ENCODE measurements at places on chromosomes 13 and 19.
A peak's percentile ranks its signal among the peaks of the same experiment; 100 is the strongest.

- no peak for DNase-seq
Observed at GRCh38 chr13:66339214-66339613, 890.9 kb downstream of the PCDH9 start.

DNA sequence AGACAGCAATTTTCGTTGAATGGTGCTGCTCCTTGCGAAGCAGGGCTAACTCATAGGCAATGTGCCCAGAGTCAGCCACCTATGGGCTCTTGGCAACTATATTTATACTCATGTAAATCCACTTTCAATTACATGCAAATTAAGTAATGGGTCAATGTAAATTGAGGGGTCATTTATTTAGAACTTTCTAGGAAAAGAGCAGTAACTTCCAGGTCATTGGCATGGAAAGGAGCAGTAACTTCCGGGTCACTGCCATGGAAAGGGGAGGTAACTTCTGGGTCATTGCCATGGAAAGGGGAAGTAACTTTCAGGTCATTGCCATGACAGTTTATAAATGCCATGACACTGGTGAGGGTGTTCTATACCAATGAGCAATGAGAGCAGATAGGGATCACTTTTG, 11.6 kb downstream of the KLK4 start:
- no peak for DNase-seq

DNA sequence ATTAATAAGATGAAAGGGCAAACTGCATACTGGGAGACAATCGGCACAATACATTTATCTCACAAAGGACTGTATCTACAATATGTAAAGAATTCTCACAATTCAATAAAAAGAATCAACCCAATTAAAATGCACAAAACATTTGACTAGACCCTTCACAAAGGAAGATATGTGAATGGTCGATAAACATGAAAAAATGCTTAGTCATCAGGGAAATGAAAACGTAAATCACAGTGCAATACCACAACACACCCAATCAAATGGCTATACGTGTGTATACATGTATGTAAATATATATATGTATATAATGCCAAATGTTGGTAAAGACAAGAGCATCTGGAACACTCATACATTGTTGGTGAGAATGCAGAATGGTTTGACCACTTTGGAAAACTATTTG, 21.9 kb upstream of the RFC3 start:
- DNase-seq, result no peak

GRCh38 chr13:96071504-96071903, 18.3 kb upstream of the UGGT2 start:
- no peak for DNase-seq

DNA sequence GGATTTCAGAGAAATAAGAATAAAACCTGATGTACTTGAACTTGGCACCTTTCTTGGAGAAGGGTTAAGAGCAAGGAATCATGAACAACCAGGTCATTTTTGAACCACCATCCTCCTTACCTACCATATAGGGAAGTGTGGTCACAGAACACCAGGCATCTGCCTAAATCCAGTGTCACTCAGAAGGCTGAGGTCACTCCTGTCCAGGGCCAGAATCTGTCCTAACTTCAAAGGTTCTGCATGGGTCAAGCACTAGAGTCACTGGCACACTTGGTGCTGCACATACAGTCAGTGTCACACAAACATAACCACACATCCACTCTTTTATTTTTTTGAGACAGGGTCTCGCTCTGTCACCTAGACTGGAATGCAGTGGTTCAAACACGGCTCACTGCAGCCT, 1.6 kb downstream of the ZNF565 start:
- DNase-seq, result no peak

GRCh38 chr19:8510589-8511115, 3.3 kb downstream of the ZNF414 start:
- DNase-seq, result no peak

DNA sequence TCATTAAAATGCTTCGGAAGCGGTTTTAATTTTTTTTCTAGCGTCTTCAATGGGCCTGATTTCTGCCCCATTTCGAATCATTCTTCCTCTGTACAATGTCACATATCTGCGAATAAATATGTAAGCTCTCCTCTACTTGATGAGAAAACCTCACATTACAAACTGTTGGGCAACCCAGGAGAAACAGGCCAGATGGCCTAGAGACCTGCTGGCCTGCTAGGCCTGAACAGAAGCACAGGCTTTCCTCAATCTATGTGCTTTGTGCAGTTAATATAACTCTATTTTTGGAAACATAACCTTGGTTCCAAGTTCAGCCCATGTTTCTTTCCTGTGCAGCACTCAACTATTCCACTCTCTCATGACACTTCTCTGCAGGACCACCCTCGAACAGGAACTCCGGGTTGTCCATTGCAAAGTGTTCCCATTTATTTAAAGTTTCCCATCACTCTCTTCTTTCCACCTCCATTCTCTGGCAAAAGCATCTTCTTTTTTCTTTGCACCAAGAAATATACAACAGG, 42.0 kb downstream of the DCLK1 start:
- no peak for DNase-seq

GRCh38 chr13:98384739-98385138, 192.2 kb downstream of the STK24 start:
- DNase-seq, result no peak

DNA sequence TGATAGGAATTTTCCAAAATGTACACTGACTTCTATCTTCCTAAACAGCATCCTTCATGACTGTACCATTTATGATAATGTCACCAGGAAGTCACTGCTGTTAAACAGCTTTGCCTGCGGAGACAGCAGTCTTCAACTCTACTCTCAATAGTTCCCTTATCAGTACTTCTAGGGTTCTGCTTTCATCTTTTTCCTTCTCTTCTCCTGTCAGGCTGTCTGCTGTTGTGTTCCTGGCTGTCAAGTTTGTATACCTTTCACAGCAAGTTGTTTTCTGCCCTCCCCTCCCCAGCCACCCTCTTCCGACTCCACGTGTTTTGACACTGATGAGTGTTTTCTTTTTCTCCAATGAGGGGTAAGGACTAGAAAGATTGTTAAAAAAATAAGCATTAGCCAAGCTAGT, 2.2 kb downstream of the UPF3A start:
- peak; percentile 18 for DNase-seq

DNA sequence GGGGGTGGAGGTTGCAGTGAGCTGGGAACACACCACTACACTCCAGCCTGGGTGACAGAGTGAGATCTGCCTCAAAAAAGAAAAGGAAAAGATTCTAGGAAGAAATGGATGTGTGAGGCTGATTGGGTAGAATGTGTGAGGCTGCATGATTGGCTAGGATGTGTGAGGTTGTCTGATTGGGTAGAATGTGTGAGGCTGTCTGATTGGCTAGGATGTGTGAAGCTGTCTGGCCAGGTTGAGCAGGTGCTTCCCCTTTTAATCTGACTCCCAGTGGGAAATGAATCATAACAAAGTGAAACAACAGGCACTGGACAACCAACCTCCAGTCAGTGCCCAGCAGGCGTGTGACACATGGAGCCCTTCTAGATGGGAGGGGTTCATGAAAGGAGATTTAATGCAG, 14.7 kb downstream of the C13orf46 start:
- no peak for DNase-seq

DNA sequence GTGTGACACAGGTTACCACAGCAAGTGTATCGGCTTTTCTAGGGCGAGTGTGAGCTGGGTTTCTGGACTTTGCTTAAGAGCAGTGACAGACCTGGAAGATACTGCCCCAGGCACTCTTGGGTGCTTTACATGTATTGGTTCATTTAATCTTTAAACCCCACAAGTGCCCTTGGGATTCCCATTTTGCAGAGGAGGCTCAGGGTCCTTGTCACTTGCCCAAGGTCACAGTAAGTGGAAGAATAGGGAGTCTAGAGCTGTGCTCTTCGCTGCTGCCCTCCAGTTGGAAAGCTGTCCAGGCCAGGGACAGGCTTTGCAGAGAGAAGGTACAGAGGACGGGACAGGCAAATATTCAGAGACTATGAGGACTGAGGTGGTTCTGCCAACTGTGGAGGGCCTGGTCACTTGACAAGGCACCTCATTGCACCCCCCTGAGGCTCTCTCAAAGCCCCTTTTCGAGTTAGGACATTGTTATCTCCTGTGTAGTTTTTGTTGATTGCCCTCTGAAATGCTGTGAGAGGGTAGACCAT, 42.4 kb downstream of the BBC3 start:
- no peak for DNase-seq

- no peak for DNase-seq
Observed at GRCh38 chr13:99429670-99430069, 71.6 kb upstream of the TM9SF2 start.

DNA sequence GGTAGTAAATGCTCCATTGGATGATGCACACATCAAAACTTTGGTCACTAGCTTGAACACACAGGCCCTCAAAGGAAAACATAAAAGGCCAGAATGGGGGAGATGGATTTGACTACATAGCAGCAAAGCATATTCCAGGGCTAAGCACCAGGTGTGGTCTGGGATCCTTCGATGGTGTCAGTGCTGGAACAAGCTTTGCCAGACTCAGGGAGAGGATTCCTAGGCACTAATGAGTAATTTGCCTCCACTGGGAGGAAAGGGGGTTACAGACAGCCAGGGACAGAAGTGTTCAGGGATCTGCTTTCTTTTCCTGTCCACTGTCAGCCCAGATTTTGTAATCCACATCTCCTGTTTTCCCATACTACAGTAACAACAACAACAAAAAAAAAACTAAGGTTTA, 157.2 kb upstream of the OBI1 start:
- DNase-seq, result no peak

DNA sequence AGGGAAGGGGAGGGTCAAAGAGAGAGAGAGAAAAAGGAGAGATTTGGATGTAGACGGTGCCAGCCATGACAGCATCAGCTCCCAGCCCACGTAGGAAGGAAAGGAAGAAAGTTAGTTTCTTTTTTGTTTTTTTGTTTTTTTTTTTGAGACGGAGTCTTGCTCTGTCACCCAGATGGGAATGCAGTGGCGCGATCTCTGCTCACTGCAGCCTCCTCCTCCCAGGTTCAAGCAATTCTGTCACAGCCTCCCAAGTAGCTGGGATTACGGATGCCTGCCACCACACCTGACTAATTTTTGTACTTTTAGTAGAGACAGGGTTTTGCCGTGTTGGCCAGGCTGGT, 27.6 kb downstream of the ELL start:
- no peak for DNase-seq

DNA sequence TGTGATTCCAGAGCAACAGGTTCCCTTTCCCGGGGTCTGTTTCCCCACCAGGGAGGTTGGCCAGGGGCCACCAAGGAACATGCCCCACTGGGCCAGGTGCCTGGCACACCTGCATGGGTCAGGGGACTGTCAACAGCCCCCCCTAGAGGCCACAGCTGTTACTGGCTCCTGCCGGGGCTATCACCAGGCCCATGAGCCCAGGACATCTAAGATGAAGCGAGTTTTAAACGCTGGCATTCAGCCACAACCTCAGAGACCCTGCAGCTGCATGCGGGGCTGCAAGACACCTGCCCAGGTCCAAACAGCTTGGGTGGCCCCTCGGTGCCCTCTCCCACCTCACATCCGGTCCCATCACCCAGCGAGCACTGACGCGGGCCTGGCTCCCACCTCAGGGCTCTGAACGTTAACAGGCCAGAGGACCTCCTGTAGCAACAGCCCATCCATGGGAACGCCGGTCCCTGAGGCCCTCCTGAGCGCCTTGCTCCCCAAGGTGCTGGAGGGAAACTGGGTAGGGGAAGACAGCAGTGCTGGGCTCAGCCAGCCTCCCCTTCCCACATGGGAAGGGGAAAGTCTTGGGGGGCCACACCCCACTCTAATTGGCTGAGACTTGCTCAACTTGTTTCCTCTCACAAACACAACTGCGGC, 12.0 kb downstream of the KHSRP start:
- no peak for DNase-seq

DNA sequence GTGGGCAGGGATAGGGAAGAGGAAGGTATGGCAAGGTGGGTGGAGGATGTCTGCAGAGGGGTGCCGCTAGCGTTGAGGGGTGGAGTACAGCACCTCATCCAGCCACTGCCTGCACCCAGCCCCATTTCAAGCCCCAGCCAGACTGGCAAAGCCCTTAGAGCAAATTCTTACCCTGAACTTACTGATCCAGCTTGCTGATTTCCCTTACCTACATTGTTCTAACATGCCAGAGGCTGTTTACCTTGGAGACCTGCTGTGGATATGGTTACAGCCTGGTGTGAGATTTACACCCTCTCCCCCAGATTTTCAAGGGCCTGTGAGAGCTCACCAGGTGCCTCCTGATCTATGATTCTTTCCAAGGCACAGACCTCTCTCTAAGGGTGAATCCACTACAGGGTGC, 86.0 kb downstream of the ZNF726 start:
- DNase-seq, result no peak

DNA sequence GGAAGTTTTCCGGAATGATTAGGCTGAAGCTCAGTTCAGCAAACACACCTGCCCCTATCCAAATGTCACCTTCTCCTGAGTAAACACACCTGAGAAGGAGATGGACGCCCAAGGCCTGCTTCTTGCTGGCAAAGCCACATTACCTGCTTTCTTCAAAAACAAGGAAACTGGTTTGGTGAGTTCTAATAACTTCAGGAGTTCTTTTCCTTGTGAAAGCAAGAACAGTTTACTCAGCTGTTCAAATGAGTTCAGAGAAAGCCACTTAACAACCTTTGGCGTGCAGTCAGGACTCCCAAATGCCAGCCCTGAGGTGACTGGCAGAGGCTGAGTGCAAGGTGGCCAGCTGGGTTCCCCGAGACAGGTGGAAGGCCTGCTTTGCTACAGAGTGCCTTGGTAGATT, 160.5 kb downstream of the STK24 start:
- DNase-seq, result no peak

DNA sequence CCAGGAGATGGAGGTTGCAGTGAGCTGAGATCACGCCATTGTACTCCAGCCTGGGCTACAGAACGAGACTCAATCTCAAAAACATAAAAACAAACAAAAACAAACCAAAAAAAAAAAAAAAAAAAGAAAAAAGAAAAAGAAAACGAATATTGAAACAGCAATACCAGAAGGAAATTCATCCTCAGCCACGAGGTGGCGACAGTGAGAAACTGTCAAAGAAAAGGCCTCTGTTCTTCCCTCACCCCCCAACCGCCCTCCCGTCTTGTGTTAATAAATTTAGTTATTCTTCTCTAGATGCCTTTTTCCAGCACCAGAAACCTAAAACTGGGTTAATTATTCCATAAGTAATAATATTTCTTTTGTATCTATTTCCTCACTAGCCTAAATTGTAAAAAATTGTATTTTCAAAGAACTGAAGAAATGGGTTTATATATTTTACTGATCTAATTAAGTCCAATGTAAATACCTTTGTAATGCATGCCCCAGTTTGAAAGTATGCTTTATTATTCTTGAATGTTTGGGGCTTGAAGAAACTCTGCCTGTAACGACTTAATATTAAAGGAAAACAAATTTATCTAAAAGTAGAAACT, 38.6 kb downstream of the LIG4 start:
- DNase-seq, result peak; percentile 9

GRCh38 chr13:111877906-111878305, 189.0 kb upstream of the SOX1 start:
- DNase-seq, result no peak

DNA sequence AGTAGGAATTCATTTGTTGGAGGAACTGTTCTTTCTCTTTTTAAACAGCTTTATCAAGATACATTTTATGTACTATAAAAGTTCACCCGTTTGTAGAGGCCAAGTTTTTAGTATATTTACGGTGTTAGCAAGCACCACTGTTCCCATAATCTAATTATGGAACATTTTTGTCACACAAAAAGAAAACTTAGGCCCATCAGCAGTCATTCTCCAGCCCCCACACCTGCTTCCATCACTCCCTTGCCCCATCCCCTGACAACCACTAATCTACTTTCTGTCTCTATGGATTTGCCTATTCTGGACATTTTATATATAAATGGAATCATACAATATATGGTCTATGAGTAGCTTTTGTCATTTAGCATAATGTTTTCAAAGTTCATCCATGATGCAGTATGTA, 465.0 kb downstream of the DCT start:
- no peak for DNase-seq

GRCh38 chr13:97743938-97744337, 209.5 kb upstream of the IPO5 start:
- no peak for DNase-seq

- no peak for DNase-seq
Observed at GRCh38 chr13:41354416-41354815, 43.3 kb downstream of the NAA16 start.
